ENCODE measurements at places on chromosomes 6 and 20.

DNA sequence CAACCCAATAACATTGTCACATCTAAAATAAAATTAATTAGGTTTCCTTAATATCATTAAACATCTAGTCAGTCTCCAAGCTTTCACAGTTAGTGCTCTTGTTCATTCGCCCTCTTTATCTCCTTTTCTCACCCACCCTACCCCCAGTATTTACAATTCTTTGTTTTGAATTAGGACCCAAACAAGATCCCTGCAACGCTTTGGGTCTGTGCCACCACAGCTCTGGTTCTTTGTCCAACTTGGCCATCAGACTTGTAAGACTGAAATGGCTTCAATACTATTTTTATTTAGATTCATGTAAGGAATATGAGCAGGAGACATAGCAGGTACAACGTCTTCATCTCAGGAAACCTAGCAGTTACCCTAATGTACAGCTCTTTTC lies 276.5 kb downstream of the CDKAL1 start:
- H3K4me3 ChIP-seq = no peak overlapping the region
- H3K27ac ChIP-seq = peak overlapping the region; percentile 87
- DNase-seq = no peak
- H3K4me1 ChIP-seq = peaks cover 6% of the 10 kb centered on the region
- no peaks in the 10 kb centered on the region for H3K27me3 ChIP-seq
- no peaks in the 10 kb centered on the region for H3K36me3 ChIP-seq

DNA sequence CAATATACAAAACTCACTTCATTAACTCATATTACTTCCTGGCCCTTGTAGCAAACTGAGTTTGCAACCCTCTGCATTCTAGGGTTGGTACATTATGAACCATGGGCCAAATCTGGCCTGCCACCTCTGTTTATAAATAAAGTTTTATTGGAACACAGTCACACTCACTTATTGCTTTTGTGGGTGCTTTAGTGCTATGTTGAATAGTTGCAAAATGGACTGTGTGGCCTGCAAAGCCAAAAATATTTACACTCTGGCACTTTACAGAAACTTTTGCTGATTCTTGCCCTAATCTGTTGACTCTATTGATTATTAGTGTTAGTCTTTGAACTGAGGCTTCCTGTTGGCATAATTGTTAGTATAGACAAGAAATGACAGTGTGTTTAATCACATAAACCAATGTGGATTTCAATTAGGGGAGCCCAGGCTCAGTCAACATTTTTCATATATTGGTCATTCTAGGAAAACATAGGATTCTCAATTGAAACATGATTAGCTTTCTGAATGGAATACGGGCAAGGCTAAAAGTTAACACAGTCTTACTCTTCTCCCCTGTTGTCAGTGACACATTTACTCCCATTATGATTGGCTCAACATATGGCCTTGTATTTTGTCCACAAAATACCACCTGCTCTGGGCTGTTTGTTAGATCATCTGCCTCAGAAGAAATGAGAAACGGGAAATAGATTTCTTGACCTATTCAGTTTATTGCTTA lies 241.9 kb upstream of the ZFP64 start:
- H3K27me3 ChIP-seq = no peaks in the 10 kb centered on the region
- no peak overlapping the region for H3K4me3 ChIP-seq
- no peaks in the 10 kb centered on the region for H3K4me1 ChIP-seq
- no peak for DNase-seq
- H3K27ac ChIP-seq = no peak overlapping the region

DNA sequence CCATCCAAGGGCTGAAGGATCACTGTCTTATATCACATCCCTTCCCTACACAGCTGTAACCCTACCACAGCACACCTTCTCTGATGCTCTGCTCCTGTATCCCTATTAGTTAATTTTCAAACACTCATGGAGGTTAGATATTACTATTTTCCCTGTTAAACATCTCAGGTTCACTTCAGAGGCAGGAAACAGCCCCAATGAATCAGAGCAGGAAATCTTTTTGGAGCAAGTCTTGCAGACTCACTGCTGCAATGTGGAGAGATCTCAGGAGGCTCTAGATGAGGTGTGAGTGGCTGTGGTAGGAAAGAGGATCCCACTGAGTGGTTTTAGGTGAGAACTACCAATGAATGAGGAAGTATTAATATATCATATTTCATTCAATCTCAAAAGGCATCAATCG lies 19.7 kb upstream of the HTR1B start:
- H3K36me3 ChIP-seq = no peaks in the 10 kb centered on the region
- DNase-seq = no peak

DNA sequence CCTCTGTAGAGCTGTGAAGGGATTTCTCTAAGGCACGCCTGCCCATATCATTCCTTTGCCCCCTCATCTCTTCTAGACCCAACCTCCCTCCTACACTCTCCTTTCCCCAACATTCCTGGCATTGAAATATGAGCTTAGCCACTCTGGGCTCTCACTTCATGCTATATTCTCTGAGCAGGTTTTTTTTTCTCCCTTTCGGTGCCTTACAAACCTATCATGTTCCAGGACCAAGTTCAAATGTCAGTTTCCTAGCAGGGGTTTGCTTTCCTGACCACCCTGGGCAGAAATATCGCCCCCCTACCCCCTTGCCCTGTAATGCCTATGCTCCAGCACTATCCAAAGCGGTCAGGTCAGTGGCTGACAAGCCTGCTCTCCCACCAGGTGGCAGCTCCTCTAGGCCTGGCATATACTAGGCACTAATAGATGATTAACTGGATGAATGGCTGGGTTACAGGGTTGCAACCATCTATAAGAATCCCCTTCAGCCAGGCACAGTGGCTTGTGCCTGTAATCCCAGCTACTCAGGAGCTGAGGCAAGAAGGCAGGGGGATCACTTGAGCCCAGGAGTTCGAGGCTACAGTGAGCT lies 25.7 kb upstream of the AAR2 start:
- no peak overlapping the region for H3K27ac ChIP-seq
- H3K27me3 ChIP-seq = no peaks in the 10 kb centered on the region
- no peak overlapping the region for H3K4me3 ChIP-seq
- H3K4me1 ChIP-seq = no peaks in the 10 kb centered on the region
- peaks cover 10% of the 10 kb centered on the region for H3K36me3 ChIP-seq
- no peak for DNase-seq

DNA sequence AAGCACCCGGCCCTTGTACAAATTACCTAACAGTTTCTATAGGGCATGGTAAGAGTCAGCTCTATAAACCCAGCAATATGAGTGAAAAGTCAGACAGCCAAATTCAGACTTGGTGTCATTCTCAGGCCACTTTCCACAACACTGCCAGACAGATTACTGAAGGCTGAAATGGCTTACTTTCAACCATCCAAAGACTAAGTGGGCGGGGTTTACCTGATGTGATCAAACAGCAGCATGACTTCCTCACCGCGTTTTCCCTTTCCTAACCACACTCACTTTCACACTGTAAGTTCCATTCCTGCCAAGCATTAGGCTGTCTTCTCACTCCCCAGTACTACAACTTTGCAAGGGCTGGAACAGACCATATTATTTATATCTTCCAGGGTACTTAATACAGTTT lies 85.9 kb downstream of the SMLR1 start:
- no peak overlapping the region for H3K27ac ChIP-seq
- no peak overlapping the region for H3K4me3 ChIP-seq
- H3K27me3 ChIP-seq = no peaks in the 10 kb centered on the region
- H3K36me3 ChIP-seq = no peaks in the 10 kb centered on the region
- H3K4me1 ChIP-seq = peaks cover 5% of the 10 kb centered on the region
- no peak for DNase-seq

- H3K4me3 ChIP-seq = no peak overlapping the region
- DNase-seq = no peak
- H3K4me1 ChIP-seq = no peaks in the 10 kb centered on the region
- H3K27me3 ChIP-seq = no peaks in the 10 kb centered on the region
- peaks cover 26% of the 10 kb centered on the region for H3K36me3 ChIP-seq
These were observed 135.4 kb downstream of the JPH2 start for GRCh38 chr20:44051661-44052000.

- H3K4me1 ChIP-seq = no peaks in the 10 kb centered on the region
- DNase-seq = no peak
- H3K36me3 ChIP-seq = no peaks in the 10 kb centered on the region
- H3K27me3 ChIP-seq = no peaks in the 10 kb centered on the region
- H3K4me3 ChIP-seq = no peak overlapping the region
These were observed 42.8 kb upstream of the RALGAPA2 start for GRCh38 chr20:20755231-20755630.

- H3K4me3 ChIP-seq = no peak overlapping the region
- no peak overlapping the region for H3K27ac ChIP-seq
- DNase-seq = no peak
These were observed 284.7 kb downstream of the ALDH8A1 start for GRCh38 chr6:134665029-134665723.

DNA sequence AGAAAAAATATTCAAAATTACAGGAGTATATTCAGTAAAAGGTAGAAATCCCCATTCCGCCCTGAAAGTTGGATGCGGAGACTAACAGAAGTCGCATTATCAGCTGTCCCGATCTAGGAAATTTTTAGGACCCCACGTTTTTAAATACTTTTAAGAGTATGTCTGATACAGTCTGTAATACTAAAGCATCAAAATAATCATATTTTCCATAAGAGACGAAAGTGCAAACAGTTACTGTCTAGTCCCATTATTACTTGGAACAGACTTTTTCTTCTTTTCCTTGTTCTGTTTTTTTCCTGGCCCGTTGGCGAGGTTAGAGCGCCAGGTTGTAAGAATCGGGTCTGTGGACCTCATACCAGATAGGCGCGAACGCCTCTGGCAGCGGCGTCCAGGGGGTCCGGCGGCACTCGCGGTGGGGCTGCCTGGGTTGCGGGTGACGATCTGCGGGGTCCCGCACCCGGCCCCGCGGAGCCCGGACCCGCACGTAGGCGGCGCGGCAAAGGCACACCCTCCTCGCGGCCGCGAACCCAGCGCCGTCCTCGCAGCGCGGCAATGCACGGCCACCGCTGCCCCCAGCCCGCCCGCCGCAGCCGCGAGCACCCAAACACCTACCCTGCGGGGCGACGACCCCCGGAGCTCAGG lies 460 bp downstream of the PLAGL1 start:
- DNase-seq = no peak
- H3K27ac ChIP-seq = peak overlapping the region; percentile 11
- no peaks in the 10 kb centered on the region for H3K36me3 ChIP-seq
- H3K4me3 ChIP-seq = peak overlapping the region; percentile 69
- H3K4me1 ChIP-seq = no peaks in the 10 kb centered on the region
- no peaks in the 10 kb centered on the region for H3K27me3 ChIP-seq

DNA sequence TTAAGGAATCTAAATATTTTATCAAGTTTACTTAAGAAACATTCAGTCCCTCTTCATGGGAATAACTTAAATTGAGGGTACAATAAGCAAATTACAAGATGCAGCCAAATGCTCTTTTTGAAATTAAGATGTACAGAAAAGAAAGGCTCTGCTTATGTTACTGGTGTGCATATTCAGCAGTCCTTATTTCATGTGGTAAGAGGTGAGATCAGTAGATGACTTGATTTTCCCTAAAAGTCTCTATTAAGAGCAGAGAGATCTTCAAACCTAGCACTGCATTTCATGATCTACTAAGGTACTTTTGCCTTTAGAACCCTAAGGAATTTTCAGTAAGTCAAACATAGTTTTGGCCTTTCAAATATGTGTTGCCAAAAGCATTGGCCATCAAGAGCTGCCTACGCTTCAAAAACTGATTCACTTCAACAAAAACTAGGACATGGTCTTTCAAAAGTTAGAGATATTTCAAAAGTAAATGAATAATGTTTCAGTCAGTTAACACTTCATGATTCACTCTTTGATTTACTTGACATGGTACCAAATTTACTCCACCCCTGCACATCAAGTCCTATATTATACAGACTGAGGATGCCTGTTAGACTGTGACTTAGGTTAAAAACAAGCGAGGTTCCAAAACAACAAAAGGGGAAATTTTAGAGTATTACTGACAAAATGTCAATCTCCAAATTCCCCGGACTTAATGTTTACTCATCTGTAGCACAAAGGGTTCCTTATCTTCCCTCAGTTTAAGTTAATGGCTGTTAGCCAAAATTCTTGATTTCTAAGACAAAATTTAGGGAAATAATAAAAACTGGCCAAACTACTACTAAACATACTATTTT lies 19.2 kb downstream of the C6orf62 start:
- no peak overlapping the region for H3K4me3 ChIP-seq
- DNase-seq = no peak

GRCh38 chr6:73817253-73817652 lies 121.2 kb downstream of the CD109 start:
- no peak overlapping the region for H3K4me3 ChIP-seq
- no peaks in the 10 kb centered on the region for H3K27me3 ChIP-seq
- no peak for DNase-seq
- H3K4me1 ChIP-seq = peaks cover 2% of the 10 kb centered on the region
- no peak overlapping the region for H3K27ac ChIP-seq
- no peaks in the 10 kb centered on the region for H3K36me3 ChIP-seq

- H3K4me3 ChIP-seq = no peak overlapping the region
- no peaks in the 10 kb centered on the region for H3K4me1 ChIP-seq
These were observed 17.1 kb downstream of the IFNGR1 start for GRCh38 chr6:137202078-137202477.

GRCh38 chr6:169650241-169650958 lies 51.4 kb downstream of the WDR27 start:
- H3K4me1 ChIP-seq = no peaks in the 10 kb centered on the region
- peaks cover 8% of the 10 kb centered on the region for H3K36me3 ChIP-seq
- no peak overlapping the region for H3K4me3 ChIP-seq
- DNase-seq = no peak
- no peaks in the 10 kb centered on the region for H3K27me3 ChIP-seq
- H3K27ac ChIP-seq = no peak overlapping the region

GRCh38 chr6:52510213-52510562 lies 66.7 kb downstream of the TRAM2 start:
- peaks cover 69% of the 10 kb centered on the region for H3K36me3 ChIP-seq
- no peaks in the 10 kb centered on the region for H3K27me3 ChIP-seq
- no peak overlapping the region for H3K4me3 ChIP-seq
- peak overlapping the region; percentile 33 for H3K27ac ChIP-seq

DNA sequence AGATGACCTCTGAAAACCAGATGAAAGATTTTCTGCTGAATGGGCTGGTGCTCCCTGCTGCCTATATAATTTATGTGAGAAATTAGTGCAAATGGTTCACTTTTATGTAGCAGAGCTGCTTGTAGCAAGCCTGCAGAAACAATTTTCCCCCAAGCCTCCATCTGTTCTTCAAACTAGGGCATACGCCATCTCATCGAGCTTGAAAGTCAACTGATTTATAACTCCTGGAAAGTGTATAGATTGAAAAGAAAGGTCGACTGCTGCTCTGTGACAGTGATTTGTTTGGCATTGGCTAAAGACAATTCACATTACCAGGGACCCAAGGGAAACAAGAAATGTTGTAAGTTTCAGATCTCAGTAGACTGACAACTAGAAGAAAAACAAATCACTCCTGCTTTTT lies 93.3 kb downstream of the PACRG start:
- H3K4me1 ChIP-seq = no peaks in the 10 kb centered on the region
- H3K27me3 ChIP-seq = no peaks in the 10 kb centered on the region
- no peaks in the 10 kb centered on the region for H3K36me3 ChIP-seq
- no peak overlapping the region for H3K4me3 ChIP-seq
- DNase-seq = no peak
- no peak overlapping the region for H3K27ac ChIP-seq

- no peak for DNase-seq
- no peak overlapping the region for H3K27ac ChIP-seq
- H3K36me3 ChIP-seq = no peaks in the 10 kb centered on the region
- peaks cover 38% of the 10 kb centered on the region for H3K27me3 ChIP-seq
These were observed 1.7 kb downstream of the OPRL1 start for GRCh38 chr20:64081624-64081964.

Measured in IMR-90 (cell line).